HuH-7 (cell line): ENCODE measurements at places on chromosomes 13 and 19.

- no peak for DNase-seq
Measured at GRCh38 chr19:8253678-8254077, 44.5 kb downstream of the CERS4 start.

- no peak for DNase-seq
Measured at GRCh38 chr19:14475251-14476073, at the start of gene PTGER1. TSS of gene PTGER1 (minus strand) at chr19:14475354. CDS start at chr19:14474320, 1,034 bp downstream.

DNA sequence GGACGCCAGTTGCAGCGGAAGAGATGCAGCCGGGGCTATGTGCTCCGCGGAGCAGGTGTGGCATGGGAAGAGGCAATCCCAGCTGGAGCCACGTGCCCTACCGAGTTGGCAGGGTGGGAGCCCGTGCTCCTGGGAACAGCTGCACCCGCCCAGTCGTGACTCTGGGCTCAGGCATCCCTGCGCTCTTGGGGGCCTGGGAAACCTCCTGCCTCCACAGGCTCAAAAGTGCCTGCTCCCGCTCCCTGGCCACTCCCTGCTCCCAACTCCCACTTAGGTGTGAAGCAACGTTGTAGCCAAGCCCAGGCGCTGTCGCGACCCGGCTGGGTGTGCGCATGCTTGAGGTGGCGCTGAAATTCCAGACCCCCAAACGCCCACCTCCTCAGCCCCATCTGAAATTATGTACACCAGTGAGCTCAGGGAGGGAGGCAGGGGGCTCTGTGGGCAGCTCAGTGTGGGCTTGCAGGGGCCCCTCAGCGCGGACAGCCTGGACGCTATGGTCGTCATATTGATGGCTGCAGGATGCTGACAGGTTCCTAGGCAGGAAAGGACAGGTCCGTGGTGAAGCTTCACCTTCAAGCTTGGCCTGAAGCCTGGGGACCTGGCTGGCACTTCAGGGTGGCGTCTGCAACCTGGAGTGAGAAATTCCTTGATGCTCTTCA is 429.9 kb downstream of the SLITRK1 start:
- no peak for DNase-seq

GRCh38 chr19:42150911-42151361 is 18.7 kb upstream of the POU2F2 start:
- no peak for DNase-seq

GRCh38 chr13:43472339-43472738 is 314.4 kb downstream of the ENOX1 start:
- DNase-seq: no peak

GRCh38 chr13:37685206-37685605 is 86.6 kb upstream of the POSTN start:
- DNase-seq: no peak

GRCh38 chr13:67013709-67014108 is 216.4 kb downstream of the PCDH9 start:
- DNase-seq: no peak

DNA sequence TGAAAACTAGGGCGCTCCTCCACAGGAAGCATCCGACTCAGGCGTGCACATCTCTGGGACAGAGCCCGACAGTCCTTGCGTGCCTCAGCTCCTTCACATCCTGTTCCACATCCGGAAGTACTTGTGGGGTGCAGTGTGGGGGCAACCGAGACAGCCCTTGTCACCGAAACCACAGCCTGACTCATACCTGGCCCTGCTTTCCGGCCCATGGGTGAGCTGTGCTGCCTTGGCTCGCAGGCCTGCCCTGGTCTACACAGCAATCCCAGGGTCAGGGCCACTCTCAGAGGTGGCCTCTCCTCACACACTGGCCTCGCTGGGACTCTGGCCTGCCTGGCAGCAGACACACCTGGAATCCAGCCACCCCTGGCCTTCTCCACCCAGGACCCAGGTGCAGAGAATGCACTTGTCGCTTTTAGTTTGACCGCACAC is 100.4 kb downstream of the STK24 start:
- DNase-seq: no peak

- DNase-seq: no peak
Measured at GRCh38 chr13:38693641-38694040, 6.8 kb downstream of the FREM2 start.

GRCh38 chr13:104372095-104372655 is 1306.0 kb upstream of the SLC10A2 start:
- DNase-seq: no peak

DNA sequence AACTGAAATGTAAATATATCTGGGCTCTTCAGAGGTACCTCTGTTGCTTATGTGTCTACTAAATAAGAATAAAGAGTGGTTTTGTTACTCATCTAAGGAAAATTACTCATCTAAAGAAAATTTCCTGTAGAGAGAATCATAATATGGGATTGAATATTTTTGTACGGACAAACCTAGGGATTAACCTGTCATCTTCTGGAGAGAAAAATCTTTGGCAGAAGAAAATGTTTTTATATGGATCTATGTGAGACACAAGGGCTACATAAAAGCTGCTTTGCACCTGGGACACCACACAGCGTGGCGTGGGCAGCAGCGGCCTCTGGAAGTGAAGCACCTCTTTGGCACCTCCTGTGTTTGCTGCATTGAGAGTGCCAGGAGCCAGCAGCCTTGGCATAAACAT is 242.9 kb upstream of the DACH1 start:
- no peak for DNase-seq

- no peak for DNase-seq
Measured at GRCh38 chr13:48449656-48450055, 36.7 kb upstream of the LPAR6 start.

DNA sequence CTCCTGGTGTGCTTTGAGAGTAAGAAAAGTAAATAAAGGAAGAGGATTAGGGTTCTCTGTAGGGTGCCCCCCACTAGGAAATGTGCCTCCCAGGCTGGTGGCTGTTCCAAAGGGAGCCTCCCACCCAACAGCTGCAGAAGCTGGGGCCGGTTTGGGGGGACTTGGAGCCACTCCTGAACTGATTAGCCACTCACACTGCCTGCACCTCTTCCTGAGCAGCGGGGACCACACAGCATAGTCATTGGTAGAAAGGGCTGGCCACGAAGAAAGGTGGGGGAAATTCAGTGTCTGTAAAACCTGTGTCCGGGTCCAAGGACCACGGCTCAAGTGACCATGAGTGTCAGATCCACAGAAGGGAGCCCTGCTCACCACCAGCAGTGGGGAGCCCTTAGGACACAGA is 55.6 kb downstream of the SPACA7 start:
- no peak for DNase-seq

- DNase-seq: no peak
Measured at GRCh38 chr19:16034958-16035560, 41.2 kb upstream of the TPM4 start.

DNA sequence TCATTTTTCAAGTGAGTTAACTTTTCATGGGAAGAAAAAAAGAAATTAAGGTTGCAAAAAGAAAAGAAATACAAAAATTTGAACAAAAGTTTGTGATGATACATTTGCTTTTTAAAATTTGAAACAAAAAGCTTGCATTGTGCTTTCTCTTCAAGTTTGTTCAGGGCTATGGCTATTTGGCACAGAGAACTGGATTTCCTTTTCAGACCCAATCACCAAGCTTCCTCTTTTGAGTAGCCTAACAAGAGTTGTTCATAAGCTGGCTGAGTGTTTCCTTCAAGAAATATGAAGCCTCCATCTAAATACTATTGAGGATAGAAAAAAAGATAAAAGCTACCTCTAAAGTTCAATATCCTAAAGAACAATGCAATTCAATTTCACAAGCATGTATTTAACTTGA is 787.8 kb downstream of the LIG4 start:
- no peak for DNase-seq

DNA sequence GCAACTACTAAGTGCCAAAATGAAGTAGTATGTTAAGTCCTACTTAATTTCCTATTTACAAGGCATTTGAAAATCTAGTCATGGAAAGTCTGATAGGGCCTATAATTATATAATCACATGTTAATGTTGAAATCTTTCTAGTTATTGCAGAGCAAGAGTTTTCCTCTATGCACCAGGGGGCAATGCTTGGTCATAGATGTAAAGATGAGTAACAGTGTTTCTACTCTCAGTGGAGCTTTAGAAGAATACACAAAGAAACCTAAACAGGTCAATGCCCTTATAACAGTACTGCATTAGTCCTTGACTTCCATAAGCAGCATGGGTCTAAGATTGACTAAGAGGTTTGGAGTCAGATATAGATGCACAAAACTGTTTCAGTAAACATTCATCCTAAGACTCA is 218.7 kb downstream of the KCTD12 start:
- DNase-seq: no peak

DNA sequence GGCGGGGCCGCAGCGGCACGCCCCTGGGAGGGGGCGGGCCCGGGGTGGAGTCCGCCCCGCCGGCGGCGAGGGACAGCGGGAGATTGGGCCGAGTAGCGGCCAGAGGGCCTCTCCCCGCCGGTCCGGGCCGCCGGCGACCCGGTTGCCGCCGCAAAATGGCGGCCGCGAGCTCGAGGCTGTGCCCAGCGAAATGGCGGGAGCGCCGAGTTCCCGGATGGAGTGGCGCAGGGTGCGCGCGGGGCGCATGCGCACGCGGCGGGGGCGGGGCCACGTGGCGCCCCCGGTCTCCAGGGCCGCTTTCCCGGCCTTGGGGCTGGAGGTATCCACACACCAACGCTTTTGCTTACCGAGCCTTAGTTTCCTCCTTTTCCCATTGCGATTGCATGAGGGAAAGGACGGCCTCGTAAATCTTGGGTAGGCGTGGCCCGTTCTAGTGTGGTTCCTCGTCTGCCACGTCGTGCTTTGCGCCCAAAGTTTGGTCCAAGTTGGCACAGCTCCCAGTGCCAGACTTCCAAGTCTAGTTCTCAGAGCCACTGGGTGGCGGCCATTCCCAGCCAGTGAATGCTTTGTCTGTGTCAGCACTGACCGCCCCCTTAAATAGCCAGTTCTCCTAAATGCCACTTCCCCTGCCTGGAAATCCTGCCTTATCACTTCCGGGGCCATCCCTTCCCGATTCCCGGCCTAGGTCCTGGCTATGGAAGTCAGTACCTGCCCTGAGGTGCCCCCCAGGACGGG is 513 bp downstream of the CIRBP start:
- DNase-seq: no peak

DNA sequence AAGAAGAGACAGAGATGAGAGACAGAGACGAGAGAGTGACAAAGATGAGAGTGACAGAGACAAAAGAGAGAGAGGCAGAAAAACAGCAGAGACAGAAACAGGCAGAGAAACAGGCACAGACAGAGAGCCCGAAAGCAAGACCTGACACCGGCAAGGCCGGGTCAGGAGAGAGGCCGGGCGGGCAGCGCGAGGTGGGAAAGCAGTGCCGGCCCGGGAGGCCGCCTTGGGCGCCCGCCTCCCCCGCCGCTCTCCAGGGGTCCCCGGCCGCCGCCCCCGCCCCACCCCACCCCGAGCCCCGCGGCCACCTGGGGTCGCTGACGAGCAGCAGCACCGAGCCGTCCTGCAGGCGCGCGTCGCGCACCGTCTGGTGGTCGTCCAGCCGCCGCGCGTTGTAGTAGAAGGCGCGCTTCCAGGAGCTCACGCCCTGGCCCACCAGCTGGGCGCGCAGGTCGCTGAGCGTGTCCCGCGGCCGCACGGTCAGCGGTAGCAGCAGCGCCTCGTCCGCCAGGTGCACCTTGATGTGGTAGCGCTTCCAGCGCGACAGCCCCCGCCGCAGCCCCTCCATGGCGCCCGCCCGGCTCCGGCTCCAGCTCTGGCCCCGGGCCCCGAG is at the start of gene TINCR:
Gene TINCR (minus strand): TSS at position 594 of the 610 bp plus-strand sequence.
- DNase-seq: no peak

GRCh38 chr13:55000844-55001243 is 1972.2 kb downstream of the OLFM4 start:
- DNase-seq: no peak

- DNase-seq: no peak
Measured at GRCh38 chr13:23865906-23866305, 23.3 kb downstream of the MIPEP start.

GRCh38 chr13:40271271-40271885 is 395.1 kb downstream of the FOXO1 start:
- no peak for DNase-seq

GRCh38 chr19:17079710-17080439 is 4.3 kb downstream of the MYO9B start:
- DNase-seq: no peak

GRCh38 chr13:44790289-44790688 is 199.0 kb downstream of the NUFIP1 start:
- DNase-seq: no peak

DNA sequence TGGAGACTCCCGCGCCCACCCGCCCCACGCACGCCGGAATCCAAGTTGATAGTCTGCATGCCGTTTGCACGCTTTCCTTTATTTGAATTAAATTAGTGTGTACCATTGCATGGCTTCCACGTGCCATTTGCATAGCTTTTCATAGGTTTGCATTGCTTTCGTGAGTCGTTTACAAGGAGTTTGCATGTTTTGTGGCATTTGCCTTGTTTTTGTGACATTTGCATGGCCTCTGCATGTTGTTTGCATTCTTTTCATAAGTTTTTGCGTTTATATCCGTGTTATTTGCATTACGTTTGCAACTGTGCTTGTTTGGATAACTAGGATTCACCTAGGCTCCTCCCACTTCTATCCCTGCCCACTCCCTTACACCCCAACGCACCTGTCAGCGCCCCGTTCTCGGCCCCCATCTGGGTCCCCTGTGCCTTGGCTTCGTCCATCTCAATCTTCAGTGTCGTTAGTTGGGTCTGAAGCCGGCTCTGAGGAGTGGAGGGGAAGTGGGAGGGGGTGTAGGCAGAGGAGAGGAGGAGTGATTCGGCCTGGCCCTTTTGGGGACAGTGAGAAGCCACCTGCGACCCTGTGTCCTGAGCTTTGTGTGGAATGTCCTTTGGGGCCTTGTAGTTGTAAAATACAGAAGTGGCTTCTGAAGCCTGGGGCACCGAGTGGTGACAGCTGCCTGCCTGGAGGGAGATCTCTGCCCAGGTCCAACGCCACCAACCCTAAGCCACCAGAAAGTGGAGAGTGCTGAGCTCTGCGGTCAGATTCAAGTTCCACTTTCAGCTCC is 2.4 kb downstream of the CCDC194 start:
- peak; percentile 59 for DNase-seq

GRCh38 chr13:102758842-102759241 is 14.7 kb downstream of the TEX30 start:
- no peak for DNase-seq

DNA sequence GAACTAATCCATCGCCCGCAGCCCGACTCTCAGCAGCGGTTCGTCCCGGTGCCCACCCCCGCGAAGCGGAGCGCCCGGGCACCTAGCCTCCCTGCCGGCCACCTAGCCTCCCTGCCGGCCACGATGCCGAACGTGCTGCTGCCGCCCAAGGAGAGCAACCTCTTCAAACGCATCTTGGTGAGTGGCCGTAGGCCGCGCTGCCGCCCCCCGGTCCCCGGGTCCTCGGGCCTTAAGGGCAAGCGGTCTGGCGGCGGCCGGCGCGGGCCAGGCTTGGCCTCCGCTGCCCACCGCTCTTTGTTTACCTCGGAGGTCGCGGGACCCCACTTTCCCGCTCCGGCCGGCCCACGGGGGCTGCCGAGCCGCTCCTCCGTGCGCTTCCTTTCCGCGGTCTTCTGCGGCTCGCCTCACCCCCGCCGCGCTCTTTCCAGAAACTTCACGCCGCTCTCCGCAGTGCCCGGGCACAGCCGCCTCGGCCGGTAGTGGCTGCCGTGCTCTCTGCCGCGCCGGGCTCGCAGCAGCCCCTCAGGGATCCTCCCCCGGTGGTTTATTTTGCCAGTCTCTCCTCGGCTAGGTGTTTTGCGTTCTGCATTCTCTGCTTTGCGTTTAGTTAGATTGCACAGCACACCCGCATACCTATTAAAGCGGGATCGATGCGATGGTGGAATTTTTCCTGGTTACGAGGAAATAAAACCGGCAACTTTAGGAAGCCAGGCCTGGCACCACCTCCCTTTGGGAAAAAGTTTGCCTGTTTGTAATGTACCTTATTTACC is 524 bp downstream of the NAA16 start:
- DNase-seq: peak; percentile 19
